Stimulated activated CD8-positive, alpha-beta memory T cell treated with anti-CD3 and anti-CD28 coated beads, Interleukin-12 subunit alpha, Interleukin-12 subunit beta, amount 100 ng/mL, for 4 hours (primary cell): ENCODE measurements at places on chromosomes 6 and 20.

GRCh38 chr6:20712011-20712410 is 177.8 kb downstream of the CDKAL1 start:
- DNase-seq: no peak

- no peak for DNase-seq
Observed at GRCh38 chr6:169230946-169231789, 22.5 kb downstream of the THBS2 start.

GRCh38 chr20:61369731-61370520 is 117.9 kb downstream of the CDH4 start:
- DNase-seq: no peak

DNA sequence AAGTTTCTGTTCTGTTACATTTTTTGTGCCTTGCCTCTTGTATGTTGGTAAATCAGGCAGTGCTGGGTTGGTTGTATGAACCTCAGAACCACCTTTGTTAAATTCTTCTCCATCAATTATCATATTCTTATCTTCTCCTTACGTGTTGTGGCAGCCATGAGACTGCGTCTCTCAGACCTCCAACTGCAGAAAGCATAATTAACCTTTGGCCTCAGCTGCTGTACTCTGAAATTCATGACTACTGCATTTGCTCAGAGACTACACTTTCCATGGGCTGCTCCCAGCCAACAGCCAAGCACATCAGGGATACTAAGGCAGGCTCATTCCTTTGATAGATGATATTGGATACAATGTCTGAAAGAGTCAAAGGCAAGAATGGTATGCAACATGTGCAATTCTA is 15.1 kb upstream of the SNX3 start:
- DNase-seq: no peak

DNA sequence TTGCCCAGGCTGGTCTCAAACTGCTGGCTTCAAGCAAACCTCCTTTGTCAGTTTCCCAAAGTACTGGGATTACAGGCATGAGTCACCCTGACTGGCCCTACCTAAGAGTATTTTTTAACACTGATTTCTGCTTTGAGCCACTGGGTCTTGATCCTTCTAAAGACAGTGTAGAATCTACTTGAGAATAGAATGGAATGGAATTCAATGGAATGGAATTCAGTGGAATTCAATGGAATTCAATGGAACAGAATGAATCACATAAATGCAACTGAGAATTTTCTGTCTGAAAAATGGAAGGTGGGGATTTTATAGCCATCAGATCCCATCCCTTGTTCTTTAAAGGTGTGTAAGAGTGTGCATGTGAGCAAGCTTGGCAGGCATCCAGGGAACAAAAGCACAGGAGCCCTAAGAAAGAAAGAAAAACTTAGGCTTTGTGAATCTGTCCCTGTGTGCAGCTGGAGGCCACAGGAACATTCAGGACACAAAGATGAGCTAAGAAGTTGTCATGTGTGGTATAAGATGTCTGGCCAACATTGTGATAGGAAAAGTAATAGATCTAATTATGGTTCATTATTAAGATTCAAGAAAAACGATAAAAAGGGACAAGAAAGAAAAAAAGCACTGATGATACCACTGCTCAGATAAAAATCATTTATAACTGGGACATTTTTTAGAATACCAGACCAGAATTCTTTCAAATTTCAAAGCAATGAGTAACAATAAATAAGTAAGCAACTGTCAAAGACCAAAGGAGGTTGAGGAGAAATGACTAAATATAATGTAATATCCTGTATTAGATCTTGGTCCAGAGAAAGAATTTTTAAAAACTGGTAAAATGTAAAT is 681.0 kb upstream of the GJE1 start:
- no peak for DNase-seq

DNA sequence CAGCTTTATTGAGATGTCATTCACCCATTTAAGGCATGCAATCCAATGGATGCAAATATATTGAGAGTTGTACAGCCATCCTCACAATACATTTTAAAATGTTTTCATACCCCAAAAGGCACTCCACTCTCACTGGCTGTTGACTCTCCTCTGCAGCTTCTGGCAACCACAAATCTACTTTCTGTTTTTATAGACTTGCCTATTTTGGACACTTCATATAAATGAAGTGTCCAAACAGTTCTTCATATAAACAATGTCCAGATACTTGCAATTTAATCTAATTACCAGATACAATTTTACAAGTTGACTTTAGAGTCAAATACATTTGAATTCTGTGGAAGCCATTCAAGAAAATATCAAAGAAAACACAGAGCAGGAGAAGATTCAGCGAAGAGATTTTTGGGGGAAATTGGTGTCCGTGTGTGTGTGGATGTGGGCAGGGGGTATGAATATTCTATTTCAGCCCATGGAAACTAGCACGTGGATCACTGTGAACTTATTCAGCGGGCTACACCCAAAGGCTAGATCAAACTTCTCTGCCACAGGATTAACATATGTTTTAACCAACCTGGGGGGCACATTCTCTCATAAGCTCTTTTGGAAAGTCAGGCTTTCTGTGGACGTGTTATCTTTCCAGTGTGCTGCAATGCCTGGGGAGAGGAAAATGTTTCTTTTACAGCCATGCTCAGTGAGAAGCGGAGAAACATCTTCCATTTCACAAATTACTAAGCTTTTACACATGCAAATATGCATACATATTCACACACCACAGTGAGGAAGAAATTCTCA is 73.9 kb downstream of the PLG start:
- no peak for DNase-seq

DNA sequence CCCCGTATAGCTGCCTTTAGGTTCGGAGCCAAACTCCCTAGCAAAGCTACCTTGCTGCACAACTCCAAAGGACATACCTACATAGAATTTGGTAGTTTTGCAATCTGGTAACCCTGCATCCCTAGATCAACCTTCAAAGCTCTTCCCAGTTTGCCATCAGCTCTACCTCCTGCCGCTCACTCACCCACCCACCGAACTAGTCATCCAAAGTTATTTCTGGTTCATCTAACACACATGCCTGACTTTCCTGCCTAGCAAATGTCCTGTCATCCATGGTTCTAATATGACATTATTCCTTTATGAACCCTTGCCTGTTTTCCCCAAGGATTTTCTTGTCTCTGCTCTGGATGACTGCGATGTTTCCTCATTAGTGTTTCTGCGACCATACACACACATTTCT is 21.6 kb downstream of the SPAG4 start:
- no peak for DNase-seq

DNA sequence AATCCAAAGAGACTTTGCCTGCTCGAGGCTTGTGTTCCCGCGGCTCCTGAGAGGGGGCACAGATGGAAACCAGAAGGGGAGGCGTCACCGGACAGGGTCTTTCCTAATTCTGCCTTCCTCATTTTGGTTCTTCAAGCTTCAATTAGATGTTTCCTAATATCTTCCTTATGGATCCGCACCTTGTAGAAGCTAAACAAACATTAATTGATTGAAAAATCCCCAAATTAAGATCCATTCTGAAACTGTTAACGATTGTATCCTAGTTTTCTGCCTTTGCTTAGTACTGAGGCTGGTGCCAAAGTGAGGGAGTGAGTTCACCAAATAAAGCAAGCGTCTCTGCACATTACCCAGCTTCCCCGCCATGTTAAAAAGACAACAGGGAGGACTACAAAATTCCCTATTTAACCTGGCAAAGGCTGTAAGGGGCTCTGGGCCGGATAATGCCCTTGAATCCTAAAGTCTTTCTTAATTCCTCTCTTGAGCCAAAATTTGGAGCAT is 123.2 kb downstream of the GPX5 start:
- DNase-seq: no peak

GRCh38 chr6:39200498-39201020 is 28.7 kb downstream of the KCNK5 start:
- no peak for DNase-seq

GRCh38 chr6:85185977-85186376 is 263.9 kb upstream of the NT5E start:
- DNase-seq: no peak

GRCh38 chr6:111662072-111662793 is 56.6 kb upstream of the TRAF3IP2 start:
- DNase-seq: no peak

DNA sequence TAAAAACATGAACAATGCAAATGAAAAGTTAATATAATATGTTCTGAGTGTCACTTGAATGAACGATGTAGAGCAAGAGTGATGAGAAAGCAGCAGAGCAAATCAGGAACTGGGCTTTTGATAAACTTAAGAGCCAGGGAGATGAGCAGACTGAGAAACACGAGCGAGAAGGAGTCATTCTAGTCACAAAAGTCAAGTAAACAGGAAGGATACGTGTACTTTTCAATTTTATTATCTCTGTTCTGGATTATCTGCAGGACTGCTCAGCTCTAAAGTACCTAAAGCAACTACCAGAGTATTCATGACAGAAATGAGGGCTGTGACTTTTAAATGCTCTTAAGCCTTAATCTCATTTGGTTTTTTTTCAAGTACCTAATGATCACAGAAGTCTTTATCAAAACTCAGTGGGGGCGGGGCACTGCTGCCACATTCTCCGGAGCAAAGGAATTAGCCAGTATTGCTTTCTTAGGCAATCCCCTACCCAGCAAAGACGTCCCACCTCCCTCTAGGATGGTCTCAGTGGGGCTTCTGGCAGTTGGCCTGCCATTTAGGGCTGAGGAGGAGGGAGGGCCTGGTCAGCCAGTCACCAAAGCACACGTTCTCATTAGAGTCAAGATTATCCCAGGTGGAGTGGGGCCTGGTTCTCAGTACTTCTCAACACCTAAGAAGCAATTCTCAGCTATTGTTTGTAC is 8.6 kb downstream of the MAN1A1 start:
- no peak for DNase-seq

DNA sequence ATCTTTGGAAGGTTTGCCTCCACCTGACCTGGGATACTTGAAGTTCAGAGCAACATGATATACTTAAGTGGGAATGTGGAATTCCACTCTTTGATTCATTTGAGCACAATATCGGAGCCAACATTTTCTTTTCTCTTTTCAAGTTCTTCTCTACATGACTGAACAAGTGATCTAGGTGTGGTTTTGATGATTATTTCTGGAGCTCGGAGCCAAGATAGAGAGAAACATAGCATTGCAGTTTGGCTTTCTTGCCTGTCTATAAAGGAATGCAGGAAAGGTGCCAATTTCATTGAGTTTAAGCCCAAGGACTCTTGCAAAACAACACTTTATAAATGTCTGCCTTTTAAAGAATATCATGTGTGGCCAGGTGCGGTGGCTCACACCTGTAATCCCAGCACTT is 124.2 kb upstream of the FAM83B start:
- DNase-seq: no peak

DNA sequence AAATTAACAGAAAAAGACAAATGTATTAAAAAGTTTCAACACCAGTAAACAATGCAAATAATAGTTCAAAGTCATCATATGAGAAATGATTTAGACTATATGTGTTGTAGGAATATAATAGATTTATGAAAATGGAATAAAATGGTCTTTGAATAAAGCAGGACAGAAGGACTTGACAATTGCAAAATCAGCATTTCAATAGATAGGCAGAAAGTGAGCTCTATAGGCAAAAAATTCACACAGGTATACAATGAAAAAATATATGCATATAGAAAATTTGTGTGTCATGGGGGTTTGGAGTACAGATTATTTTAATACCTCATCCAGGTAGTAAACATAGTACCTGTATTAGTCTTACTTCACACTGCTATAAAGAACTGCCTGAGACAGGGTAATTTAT is 571.1 kb upstream of the EYS start:
- no peak for DNase-seq

DNA sequence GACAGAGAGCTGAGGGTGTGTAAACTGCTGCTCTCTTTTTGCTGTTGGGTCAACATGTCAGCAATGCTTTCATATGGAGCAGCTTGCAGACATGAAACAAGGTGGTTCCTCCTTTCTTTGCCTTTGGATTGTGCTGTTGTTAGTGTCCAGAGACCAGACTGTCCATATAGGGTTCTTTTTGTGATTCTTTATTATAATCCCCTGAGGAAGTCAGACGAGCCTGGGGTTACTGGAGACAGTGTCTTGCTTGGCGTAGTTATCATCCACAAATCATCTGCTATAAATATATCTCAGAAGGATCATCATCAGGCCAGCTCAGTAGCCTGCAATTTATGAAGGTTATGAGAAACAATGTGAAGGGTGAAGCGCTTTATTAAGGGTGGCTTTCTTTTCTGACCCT is 2.3 kb upstream of the ADGRB3 start:
- DNase-seq: no peak

DNA sequence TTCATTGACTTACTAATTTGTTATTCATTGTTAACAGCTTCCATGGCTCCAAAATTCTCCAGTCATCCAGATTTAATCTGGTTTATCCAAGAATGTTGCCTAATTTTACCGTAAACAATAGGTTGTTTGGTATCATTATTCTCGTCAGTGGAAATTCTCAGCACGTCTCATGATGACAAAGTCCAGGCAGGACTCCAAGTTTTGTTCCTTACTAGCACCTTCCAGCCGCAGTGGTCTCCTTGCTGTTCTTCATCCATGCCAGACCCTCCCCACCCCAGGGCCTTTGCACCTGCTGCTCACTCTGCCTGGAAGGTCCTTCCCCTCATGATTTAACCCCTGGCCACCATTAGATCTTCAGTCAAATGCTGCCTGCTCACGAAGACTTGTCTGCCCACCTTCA is 48.1 kb upstream of the NAA20 start:
- DNase-seq: no peak

GRCh38 chr6:31609519-31610406 is 5.3 kb upstream of the AIF1 start:
- DNase-seq: no peak

- no peak for DNase-seq
Observed at GRCh38 chr6:87903323-87903722, 144.3 kb upstream of the SPACA1 start.

GRCh38 chr6:7088076-7088742 is 19.6 kb upstream of the RREB1 start:
- no peak for DNase-seq

- no peak for DNase-seq
Observed at GRCh38 chr20:32626859-32627636, 41.9 kb upstream of the NOL4L start.

GRCh38 chr6:89940225-89941027 is 46.2 kb downstream of the GJA10 start:
- DNase-seq: peak; percentile 17

DNA sequence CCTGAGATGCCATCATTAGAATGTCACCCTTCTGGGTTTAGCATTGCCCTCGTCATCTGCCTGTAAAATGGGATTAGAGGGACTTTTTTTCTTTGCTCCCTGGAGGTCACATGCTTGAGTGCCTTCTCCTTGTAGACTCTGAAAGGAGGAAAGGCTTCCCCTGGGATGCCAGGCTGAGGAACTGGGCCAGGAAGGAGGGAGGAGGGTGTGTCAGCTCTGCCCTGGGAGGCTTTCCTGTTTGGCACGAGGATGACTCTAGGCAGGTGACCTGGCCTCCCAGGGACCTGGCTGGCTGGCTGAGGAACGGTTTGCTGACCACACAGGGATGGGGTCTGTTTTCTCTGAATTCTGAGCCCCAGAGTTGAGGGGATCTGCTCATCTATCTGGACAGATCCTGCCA is 137.9 kb upstream of the RNF24 start:
- no peak for DNase-seq

GRCh38 chr6:797479-798077 is 104.6 kb upstream of the EXOC2 start:
- no peak for DNase-seq
